Activated CD4-positive, alpha-beta memory T cell treated with anti-CD3 and anti-CD28 coated beads, Interleukin-2, amount 10 ng/mL, durations not matched to agents 7 days and 5 days (primary cell): ENCODE measurements at places on chromosomes 16 and 17.

GRCh38 chr16:414395-415169 lies 10.9 kb upstream of the RAB11FIP3 start:
- DNase-seq: no peak

DNA sequence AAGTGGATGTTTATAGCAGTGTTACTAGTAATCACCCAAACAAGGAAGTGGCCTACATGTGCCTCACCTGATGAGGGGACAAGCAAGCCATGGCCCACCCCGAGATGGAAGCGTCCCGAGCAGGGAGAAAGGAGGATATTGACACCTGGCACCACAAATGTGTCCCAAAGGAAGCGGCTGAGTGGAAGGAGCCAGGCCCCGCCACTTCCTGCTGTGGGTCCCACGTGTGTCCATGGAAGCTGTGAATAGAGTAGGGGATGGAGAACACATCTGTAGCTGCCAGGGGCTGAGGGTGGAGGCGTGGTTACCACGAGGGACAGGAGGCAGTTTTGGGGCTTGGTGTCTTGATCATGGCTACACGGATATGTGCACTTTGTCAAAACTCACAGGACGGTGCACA lies 49.2 kb downstream of the KCNJ12 start:
- no peak for DNase-seq

DNA sequence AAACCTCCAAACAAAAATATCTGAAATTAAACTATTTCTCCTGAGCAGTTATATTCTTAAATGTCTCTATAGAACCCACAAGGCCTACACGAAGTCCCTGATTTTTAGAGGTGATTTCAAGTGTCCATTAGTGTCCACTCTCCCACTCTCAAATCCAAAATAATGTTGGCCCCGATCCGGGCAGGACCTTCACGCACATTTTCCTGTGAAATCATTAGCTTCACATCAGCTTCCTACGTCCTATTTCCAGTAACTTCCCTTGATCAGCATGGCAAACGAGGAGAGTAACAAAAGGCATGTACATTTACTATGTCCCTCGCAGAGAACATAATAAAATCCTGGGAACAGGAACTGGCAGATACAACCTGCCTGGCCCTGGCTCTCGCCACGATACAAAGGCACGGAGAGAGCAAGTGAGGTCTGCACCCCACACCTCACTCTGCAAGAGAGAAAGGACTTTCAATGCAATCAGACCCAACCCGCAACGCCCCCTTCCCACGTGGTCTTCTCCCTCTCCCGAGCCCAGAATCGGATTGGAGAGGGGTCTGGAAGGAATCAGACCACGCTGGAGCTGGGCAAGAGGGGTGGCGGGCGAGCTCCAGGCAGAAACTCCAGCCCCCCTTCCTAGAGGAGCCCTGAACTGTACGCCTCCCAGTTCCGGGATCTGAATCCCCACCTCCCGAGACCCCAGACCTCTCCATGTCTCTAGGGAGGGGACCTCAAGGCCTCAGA lies 17.5 kb upstream of the C17orf78 start:
- peak; percentile 47 for DNase-seq

DNA sequence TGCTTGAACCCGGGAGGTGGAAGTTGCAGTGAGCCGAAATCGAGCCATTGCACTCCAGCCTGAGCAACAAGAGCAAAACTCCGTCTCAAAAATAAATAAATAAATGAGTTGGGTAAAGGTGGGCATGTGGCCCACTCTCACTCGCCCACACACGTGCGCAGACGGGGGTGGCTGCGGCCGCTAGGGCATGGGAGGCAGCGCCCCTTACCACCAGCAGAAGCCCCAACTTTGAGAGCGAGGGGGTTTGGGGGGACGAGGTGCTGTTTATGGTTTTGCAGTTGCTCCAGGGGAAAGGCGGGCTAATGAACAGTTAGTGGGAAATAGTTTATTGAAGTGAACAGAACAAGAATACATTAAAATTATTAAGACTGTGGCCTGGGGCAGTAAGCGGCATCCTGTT lies 14.9 kb upstream of the RBFOX3 start:
- DNase-seq: no peak

DNA sequence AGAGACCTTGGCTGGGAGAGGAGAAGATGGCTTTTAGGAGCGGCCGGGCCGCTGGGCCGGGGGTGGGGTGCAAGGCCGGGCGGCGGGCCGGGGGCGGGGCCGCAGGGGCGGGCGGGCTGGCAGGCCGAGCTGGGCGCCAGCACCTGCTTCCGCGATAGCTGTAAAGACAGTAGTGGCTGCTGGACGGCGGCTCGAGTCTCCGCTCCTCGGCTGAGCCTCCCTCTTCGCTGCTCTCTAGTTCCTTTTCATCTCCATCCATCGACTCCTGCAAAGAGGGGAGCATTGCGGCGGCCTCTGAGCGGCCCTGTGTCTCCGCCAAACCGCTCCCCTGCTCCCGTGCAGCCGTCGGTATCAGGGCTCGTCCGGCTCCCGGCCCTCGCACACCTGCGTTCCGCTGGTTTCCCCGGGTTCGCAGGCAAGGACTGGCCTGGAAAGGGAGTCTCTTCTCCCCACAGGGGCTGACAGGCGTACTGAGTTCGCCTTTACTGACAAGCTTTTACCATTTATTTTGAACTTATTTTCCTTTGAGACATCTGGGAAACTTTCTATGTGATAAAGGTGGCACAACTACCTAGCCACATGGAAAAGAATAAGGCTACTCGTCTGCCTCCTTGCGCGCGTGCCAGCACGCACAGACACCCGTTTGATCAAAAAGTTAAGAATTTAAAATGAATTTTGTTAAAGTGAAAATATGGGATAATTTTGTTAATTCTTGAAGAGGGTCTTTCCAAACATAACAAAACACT lies at the start of gene C17orf75:
C17orf75 (minus strand) TSS at position 317 of the 746 bp plus-strand sequence; CDS start at position 283, 34 bp downstream.
- peak; percentile 82 for DNase-seq

GRCh38 chr17:73872816-73873215 lies 228.6 kb upstream of the SDK2 start:
- DNase-seq: no peak

DNA sequence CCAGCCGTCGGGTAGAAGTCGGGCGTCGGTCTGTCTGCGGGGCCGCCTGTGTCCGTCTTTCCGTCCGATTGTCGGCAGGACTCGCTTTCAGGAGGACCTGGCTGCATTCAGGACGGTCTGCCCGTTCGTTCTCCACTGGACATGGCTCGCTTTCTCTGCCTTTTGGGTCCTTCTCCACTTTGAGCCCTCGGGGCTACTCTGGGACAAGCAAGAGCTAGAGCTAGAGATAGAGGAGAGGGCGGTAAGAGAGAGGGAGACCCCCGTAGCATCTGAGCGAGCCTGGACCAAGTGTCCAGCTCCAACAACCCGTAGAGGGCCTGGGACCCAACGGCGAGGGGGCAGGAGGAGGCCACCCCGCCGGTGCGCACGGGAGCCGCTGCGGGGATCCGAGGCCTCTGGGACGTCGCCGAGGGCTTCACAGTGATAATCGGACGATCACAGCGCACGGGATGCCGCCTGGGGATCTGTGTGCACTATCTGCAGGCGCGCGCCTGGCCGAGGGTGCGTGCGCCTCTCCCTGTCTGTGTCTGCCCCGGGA lies 4.5 kb downstream of the TBX4 start:
- no peak for DNase-seq

DNA sequence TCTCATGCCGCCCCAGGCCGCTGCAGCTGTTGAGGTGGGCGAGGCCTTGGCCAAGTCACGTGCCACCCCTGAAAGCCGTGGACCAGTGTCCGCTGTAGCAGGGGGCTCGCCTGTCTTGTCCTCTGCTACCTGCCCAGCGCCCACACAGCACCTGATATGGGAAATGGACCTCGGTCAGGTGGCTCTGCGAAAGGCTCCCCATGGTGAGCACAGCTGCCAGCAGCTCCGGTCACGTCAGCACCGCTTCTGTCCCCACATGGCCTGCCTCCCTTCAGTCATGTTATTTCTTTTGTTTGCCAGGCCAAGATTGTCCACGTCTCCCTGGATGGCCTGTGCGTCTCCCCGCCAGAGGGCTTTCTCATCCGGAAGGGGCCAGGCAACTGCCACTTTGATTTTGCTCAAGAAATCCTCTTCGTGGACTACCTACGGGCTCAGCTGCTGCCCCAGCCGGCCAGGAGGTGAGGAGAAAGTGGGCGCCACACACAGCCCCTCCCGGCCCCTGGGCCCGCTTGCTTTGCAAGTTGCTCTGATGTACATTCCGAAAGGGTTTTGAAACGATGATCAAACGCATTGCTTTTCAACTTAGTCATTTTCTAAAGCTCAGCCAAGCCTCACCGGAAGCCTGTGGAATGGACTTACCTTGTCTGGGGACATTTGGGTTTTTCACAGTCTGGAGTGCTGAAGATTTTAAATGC lies 219.8 kb downstream of the KATNIP start:
- DNase-seq: no peak

DNA sequence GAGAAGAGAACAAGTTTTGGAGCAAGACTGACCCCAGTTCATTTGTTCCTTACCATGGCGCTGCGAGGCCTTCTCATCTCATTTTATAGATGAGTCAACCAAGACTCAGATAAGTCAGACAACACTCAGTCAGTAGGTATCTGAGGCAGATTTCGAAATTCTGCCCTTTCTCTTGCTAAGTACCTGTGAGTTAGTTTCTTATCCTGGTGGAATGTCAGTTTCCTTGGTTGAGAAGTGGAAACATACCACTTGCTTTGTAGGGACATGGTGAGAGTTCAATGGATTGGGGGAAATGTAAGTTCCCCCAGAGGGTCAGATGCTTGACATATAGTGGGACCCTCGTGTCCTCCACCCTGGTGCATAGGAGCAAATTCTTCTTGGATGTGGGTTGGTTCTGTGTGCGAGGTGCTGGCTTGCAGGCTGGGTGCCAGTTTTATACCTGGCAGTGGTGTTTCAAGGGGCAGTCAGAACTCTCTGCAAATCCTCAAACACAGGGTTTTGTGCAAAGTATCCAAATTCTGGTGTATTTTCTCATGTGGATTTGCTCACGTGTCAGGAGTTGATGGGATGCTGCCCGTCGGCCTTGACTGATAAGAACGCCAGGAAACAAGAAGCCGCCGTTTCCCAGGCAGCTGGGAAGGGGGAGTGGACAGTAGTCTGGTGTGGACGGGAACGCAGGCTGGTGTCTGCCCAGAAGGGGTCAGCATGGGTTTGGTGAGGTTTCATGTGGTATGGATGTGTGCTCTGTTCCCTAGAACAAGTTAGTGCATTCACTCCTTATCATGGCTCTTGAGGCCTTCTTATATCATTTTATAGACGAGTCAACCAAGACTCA lies 61.1 kb upstream of the CIBAR2 start:
- DNase-seq: no peak

DNA sequence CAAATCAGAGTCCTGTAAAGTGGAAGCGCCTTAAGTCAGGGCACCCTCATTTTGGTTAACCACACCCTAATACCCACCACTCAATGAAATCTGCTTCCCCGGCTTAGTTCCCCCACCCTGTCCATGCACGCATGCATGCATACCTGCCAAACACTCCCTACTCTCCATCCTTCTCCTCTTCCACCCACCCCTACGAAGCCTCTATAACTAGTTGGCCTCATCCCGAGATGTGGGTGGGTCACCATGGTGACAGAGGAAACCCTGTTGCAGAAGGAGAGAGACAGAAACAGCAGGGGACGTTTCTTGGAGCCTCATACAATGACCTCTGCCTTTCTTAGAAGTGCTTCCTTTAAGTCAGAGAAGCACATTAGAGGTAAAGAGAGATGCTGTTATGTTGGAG lies 46.8 kb upstream of the DNAH9 start:
- DNase-seq: no peak

DNA sequence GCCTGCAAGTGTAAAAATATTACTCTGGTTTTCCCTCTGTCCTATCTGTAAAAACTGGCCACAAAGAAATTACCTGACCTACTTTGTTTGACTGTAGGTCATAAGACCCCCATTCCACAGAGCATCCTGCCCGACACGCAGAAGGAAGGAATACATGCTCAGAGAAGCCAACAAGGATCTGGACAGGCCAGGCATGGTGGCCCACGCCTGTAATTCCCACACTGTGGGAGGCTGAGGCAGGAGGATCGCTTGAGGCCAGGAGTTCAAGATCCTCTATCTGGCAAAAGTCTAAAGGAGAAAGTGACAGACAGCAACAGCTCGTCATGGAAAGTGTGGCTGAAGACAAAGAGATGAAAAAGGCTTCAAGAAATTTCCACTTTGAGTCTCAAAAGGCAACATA lies 78.2 kb upstream of the RNU2-1 start:
- DNase-seq: no peak

DNA sequence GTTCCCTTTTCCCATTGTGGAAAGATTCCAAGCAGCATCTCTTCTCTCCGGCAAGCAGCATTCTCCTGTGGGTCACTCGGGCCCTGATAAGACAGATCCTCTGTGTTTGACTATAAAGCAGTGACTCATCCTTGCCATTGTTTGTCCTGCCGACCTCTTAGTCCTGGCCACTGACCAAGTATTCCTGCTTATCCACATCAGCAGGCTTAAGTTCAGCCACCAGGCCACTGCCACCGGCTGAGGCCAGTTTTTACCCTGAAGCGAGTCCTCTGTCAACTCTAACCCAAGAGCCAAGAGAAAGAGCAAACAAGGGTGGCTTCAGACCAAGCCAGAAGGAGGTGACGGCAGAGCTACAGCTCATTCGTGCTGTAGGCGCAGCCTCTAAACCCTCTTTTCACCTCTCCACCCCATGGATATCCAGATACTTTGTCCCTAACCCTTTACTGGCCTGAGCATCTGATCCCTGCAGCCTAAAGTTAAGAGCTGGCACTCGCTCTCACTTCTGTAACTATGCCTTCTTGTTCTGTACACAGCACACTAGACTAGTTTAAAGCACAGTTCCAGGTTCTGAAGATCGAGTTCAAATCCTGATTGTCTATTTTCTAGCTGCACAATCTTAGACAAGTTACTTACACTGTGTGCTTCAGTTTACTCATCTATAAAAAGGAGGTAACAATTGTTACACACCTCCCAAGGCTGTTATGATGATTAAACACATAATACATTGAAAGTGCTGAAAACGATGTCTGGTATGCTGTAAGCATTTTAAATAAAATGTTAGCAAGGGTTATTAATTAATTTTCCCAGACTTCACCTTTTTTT lies 31.0 kb downstream of the SOX9 start:
- DNase-seq: no peak

DNA sequence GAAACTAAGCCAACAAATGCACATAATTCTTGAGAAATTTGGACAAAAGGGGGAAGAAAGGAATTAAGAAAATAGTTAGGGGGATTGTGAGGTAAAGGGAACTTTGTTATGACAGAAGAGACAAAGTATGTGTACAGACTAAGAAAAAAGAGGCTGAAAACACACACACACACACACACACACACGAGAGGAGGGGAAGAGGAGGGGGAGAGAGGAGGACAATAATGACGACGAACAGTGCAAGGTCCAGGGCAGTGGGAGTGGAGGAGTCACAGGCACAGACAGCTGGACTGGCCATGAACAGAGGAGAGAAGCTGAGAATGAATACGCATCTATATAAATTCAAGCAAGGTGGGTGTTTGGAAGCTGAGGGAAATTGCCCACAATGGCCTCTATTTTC lies 44.6 kb downstream of the MARVELD3 start:
- no peak for DNase-seq

GRCh38 chr17:32551186-32551955 lies 64.6 kb downstream of the CDK5R1 start:
- peak; percentile 37 for DNase-seq
